ENCODE measurements at places on chromosomes 16 and 17.

- no peak for DNase-seq
These were observed 14.7 kb upstream of the FAM83G start for GRCh38 chr17:19019041-19019941.

DNA sequence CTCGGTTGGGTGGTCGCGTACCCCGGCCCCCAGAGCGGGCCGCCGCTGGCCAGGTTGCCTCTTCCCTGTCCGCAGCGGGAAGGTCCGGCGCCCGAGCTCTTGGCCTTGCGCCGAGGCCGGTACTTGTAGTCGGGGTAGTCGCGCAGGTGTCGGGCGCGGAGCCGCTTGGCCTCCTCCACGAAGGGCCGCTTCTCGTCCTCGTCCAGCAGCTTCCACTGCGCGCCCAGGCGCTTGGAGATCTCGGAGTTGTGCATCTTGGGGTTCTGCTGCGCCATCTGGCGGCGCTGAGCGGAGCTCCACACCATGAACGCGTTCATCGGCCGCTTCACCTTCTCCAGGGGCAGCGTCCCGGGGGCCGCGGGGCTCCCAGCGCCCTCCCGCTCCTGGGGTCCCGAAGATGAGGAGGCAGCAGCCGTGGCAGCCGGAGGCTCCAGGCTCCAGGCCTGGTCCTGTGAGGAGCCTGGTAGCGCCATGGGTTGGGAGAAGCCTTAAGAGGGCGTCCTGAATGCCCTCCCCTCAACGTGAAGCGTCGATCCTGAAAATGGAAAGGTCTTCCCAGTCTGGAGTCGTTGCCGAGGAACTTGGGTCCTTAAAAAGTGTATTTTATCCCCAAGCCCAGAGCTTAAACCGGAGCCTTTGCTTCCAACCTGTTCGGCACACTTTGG, 558 bp downstream of the SOX15 start:
- DNase-seq = peak; percentile 49

DNA sequence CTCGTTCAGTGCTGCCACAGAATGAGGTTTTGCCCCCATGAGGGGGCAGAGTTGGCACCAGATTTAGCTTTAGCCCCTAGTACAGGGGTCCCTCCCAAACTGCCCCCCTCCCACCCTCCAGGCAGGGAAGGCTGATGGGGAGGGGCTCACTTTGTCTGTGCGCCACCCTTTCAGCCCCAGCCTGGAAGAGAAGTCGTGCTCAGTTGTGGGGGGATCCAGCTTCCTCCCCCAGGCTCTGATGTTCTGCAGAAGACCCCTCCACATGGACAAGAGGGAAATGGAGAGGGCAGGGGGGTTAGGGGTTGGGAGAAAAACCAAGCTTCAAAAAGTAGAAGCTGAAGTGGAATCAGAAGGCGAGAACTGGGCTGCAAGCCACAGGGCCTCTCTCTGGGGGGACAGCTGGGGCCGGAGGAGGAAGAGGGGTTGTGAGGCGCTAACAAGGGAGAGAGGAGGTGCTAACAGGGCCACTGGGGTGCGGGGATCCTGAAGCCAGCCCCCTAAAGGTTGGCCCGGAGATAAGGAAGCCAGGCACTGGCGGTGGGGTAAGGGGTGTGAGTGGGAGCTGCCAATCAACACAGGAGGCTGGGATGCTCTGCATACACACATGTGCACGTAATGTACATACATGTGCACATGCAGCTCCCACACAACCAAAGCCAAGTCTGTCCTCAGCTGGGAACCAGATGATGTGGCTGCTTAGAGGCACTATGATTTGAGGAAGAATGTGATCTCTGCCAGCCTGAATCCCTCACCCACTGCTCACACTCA, 7.0 kb upstream of the TMEM92 start:
- no peak for DNase-seq

- no peak for DNase-seq
These were observed 15.7 kb upstream of the ABCC3 start for GRCh38 chr17:50618941-50619340.

DNA sequence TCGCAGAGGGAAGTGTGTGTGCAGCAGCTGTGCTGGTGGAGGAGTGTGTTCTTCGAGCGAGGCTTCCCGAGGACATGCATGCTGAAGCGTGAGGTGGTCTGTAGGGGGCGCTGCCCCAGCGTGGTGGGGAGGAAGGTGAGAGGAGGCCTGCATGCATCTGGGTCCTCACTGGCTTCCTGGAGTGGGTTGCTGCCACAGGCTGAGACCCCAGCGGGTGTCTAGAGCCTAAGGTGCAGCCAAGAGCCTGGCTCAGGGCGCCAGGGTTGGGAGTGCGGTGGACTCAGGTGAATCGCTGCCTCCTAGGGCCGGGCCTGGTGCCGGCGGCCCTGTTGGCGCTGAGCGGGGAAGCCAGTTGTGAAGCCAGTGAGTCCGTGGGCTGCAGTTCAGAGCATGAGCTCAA, 7.5 kb upstream of the HSD3B7 start:
- DNase-seq = no peak
